ENCODE measurements at places on chromosomes 4 and X.

GRCh38 chr4:166042510-166043055 lies 169.5 kb downstream of the TLL1 start:
- DNase-seq: no peak

GRCh38 chr4:15926486-15926885 lies 12.1 kb downstream of the FGFBP1 start:
- DNase-seq: no peak

- DNase-seq: no peak
These were observed 113.2 kb downstream of the ENOX2 start for GRCh38 chrX:130789793-130790192.

DNA sequence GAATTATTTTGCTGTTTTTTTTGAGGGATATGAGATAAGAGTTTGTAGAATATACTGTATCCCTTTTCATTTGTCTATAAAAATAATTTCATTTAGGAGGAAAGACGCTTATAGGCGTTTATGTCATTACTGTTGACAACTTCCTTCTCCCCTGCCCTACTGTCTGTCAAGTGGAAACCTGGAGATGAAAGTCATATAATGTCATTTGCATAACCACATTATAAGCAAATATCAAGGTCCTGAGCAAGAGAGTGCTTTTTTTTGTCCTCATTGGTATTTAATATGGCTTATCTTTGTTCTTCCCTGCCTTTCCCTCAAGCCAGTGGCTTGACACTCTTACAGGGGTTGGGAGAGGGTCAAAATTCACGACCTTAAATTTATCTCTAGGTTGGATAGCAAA lies 55.8 kb downstream of the LRP2BP start:
- DNase-seq: no peak

- DNase-seq: peak; percentile 44
These were observed 339 bp downstream of the TBC1D9 start for GRCh38 chr4:140755774-140756318.

All from breast epithelium (tissue), 4 donors.